Esophagus squamous epithelium (tissue), 5 donors: ENCODE measurements at places on chromosomes 5 and 9. TPM values are rescaled to one million over a fixed set of nuclear protein-coding genes. Genes with fewer than 3 reads are reported as not detected.

- no peaks in the 10 kb centered on the region for H3K27me3 ChIP-seq
- no peak overlapping the region for H3K4me3 ChIP-seq
- no peaks in the 10 kb centered on the region for H3K4me1 ChIP-seq
- no peaks in the 10 kb centered on the region for H3K36me3 ChIP-seq
These were observed 663.3 kb downstream of the ELAVL2 start for GRCh38 chr9:23162789-23163188.

GRCh38 chr5:176806137-176806536 lies 4.2 kb upstream of the UNC5A start:
- DNase-seq = no peak
- no peak overlapping the region for H3K27ac ChIP-seq
- no peaks in the 10 kb centered on the region for H3K36me3 ChIP-seq
- H3K4me3 ChIP-seq = no peak overlapping the region
- H3K27me3 ChIP-seq = peaks cover 9% of the 10 kb centered on the region
- H3K4me1 ChIP-seq = peaks cover 4% of the 10 kb centered on the region

DNA sequence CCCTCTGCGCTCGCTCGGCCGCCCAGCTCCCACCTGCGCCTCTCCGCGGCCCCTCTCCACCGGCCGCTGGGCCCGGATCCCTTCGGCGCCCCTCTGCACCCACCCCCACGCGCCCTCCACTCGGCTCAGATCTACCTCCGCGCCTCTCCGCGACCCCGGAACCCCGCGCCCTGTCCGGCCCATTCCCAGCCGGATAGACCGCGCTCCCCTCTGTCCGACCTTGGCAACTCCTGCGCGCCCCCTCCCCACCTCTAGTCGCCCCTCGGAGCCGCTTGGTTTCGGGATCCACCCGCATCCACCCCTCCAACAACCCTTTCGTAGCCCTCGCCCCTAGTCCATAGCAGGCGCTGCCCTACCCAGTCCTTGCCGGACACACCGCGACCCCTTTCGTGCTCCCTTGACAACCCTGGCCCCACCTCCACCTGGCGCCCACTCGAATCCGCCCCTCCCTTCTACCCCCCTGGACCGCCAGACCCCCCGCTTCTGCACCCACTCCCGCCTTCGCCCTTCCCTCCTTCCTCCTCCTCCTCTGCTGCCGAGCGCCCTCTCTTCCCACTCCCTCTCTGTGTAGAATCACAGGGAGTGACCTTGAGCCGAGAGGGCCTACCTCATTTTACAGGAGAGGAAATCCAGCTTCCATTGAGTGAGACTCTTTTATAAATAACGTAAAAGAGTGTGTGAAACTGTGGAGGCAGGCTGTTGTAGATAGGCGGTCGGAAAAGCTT lies 525 bp upstream of the AK3 start:
- H3K27ac ChIP-seq = peak overlapping the region; percentile 98
- no peaks in the 10 kb centered on the region for H3K27me3 ChIP-seq
- no peaks in the 10 kb centered on the region for H3K36me3 ChIP-seq
- peaks cover 11% of the 10 kb centered on the region for H3K4me1 ChIP-seq

GRCh38 chr9:93083592-93084470 lies 12.2 kb upstream of the CARD19 start:
- no peaks in the 10 kb centered on the region for H3K4me1 ChIP-seq
- DNase-seq = no peak
- H3K27me3 ChIP-seq = no peaks in the 10 kb centered on the region
- H3K4me3 ChIP-seq = no peak overlapping the region
- H3K36me3 ChIP-seq = no peaks in the 10 kb centered on the region
- H3K27ac ChIP-seq = no peak overlapping the region

- no peaks in the 10 kb centered on the region for H3K36me3 ChIP-seq
- H3K4me1 ChIP-seq = no peaks in the 10 kb centered on the region
- no peaks in the 10 kb centered on the region for H3K27me3 ChIP-seq
- peak; percentile 7 for DNase-seq
These were observed 104.0 kb upstream of the ZNF366 start for GRCh38 chr5:72611118-72611730.

DNA sequence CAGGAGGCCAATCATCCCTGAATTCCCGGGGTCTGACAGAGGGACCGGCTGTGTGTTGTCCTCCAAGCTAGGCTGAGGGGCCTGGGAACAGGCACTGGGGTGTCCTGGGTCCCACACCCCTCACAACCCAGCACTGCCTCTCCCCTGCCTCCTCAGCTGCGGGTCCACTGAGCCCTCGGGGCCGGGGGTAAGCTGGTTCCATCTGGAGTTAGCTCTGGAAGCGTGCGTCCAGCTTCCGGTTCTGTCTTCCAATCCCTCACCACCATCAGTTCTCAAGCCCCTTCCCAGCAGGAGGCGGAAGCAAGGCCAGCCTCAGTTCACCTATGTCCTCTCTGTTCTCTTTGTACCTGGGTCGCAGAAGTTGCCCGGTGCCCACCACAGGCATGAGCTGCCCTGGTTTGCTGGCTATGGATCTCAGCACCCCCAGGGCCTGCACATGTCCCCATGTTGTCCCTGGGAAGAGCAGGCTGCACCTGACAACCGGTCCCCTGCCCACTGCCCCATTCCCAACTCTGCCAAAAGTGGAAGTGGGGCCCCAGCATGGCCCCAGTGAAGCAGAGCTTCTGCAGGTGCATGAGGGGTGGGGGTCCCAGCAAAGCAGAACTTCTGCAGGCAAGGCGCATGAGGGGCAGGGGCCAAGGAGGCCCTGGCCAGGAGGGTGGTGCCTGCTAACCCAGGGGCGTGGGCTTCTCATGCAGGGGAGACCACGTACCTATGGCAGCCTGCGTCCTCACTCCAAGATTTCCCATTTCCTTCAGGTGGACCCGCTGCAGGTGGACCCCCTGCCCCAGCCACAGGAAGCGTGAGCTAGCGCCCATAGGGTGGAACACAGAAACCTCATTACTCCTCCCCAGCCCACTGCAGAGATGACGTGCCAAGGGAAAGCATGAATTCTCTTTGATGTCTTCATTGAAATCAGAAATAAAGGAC lies 111.9 kb downstream of the ZNF354C start:
- H3K36me3 ChIP-seq = no peaks in the 10 kb centered on the region
- no peaks in the 10 kb centered on the region for H3K27me3 ChIP-seq
- no peak overlapping the region for H3K4me3 ChIP-seq
- DNase-seq = no peak
- H3K27ac ChIP-seq = no peak overlapping the region
- H3K4me1 ChIP-seq = no peaks in the 10 kb centered on the region

The ACOT12 gene
- total RNA-seq = not detected

The C6 gene
- total RNA-seq = not detected

The UTP15 gene
- total RNA-seq = 29.7 TPM

The LHX3 gene
- not detected for total RNA-seq
